Activated CD4-positive, alpha-beta T cell treated with anti-CD3 and anti-CD28 coated beads for 36 hours (primary cell): ENCODE measurements at places on chromosomes 11 and 22. TPM values are rescaled to one million over a fixed set of nuclear protein-coding genes. Genes with fewer than 3 reads are reported as not detected.

DNA sequence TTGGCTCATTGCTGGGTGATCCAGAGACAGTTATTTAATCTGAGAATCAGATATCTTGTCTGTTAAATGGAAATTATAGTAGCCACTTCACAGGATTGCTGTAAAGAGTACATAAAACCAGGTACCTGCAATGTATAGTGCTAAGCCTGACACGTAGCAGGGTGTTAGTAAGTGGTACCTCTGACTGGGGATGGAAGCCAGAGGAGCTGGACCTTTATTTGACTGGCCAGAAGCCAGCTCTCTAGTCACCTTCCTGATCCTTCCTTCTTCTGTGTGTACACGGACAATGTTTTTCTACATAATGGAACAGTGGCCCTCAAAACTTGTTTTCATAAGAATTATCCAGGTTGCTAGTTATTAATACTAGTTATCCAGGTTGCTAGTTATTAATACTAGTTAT, 25.5 kb upstream of the EHF start:
- no peak overlapping the region for H3K4me3 ChIP-seq
- peaks cover 25% of the 10 kb centered on the region for H3K27me3 ChIP-seq
- H3K27ac ChIP-seq: no peak overlapping the region
- peaks cover 8% of the 10 kb centered on the region for H3K4me1 ChIP-seq
- DNase-seq: no peak

- no peak overlapping the region for H3K4me3 ChIP-seq
- peaks cover 12% of the 10 kb centered on the region for H3K27me3 ChIP-seq
- no peaks in the 10 kb centered on the region for H3K36me3 ChIP-seq
- no peak for DNase-seq
- peaks cover 7% of the 10 kb centered on the region for H3K4me1 ChIP-seq
Observed at GRCh38 chr11:1912289-1912878, 7.1 kb upstream of the TNNT3 start.

GRCh38 chr11:83410605-83411565, 124.7 kb upstream of the CCDC90B start:
- no peak for DNase-seq
- no peaks in the 10 kb centered on the region for H3K36me3 ChIP-seq
- no peak overlapping the region for H3K4me3 ChIP-seq
- H3K27me3 ChIP-seq: no peaks in the 10 kb centered on the region
- no peaks in the 10 kb centered on the region for H3K4me1 ChIP-seq

DNA sequence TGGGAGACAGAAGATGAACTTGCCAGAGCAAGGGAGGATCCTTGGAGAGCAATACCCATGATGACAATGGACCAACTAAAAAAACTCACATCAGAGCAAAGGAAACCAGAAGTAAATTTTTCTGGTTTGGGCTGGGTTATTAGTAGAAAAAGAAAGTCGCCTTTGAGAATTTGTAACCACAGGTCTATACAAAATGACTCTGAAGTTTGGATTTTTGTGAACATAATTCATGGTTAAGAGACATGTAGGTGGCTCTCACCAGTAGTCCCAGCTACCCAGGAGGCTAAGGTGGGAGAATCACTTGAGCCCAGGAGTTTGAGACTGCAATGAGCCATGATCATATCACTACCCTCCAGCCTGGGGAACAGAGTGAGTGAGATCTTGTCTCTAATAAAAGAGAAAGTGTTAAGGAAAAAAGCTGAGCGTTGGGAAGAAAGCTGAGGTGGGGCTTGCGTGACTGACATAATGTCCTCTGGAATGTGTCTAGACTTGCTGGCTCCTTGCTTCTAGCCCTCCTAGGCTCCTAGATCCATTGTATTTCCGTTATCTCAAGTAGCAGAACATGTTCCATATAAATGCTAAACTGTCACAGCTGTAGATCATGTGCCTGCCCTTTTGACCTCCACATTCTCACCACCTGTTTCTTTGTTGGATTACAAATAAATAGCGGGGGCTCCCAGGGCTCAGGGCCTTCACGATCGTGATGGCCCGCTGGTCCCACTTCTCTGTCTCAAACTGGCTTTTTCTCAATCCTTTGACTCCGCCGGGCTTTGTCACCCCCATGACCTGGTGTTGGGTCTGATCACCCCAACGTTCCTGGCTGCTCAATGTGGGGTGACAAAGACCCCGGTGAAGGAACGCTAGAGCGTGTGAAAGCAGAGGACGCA, 56.2 kb upstream of the SC5D start:
- peaks cover 20% of the 10 kb centered on the region for H3K27me3 ChIP-seq
- no peak for DNase-seq
- H3K36me3 ChIP-seq: no peaks in the 10 kb centered on the region
- H3K27ac ChIP-seq: no peak overlapping the region

DNA sequence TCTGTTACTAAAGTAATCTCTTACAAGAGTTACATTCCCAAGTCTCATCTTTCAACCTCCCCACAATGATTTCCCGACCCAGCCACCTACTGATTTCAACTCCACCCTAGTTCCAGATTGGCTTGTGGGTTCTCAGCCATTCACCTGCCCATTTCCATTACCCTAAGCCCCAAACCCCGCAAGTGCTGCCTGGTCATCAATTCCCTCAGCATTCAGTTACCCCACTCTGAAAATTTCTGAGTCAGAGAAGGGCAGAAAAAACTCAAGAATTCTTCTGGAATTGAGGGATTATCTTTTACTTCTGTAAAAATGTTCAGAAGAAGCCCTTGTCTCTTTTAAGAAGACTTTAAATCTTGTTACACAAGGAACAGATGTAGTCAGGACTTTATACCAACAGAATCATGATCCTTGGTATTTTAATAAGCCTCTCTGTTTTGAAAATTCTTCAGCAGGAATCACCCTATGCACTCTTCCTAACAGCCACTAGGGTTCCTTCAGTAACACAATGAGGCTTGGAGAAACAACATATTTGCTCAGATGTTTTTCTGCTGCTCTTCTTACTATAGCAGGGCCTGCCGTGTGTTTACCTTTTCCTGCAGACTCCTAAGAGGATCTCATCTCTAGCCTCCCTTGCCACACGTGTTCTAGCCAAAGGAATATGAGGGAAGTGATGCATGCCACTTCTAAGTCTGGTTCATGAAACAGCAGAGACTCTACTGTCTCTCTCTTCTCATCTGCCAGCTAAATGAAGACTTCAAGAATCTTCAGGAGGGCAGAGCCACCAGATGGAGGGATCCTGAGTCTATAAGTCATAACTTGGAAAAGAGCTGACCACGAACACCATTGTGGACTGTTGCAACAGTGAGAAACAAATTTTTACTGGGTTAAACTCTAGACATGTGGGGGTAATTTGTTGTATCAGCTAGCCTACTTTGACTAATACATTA, 29.3 kb upstream of the PAMR1 start:
- H3K4me1 ChIP-seq: no peaks in the 10 kb centered on the region
- no peak overlapping the region for H3K4me3 ChIP-seq
- peaks cover 16% of the 10 kb centered on the region for H3K27me3 ChIP-seq
- no peak overlapping the region for H3K27ac ChIP-seq
- no peak for DNase-seq

FGF3 gene
- not detected for total RNA-seq

DNA sequence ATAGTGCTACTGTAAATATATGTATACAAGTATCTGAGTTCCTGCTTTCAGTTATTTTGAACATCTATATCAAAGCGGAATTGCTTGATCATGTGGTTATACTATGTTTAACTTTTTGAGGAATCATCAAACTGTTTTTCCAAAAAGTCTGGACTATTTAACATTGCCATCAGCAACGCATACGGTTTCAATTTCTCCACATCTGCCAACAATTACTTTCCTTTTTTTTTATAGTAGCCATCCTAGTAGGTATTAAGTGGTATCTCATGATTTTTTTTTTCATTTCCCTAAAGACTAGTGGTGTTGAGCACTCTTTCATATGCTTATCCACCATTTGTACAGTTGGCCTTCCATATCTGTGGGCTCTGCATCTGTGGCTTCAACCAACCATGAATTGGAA, 1.3 kb upstream of the UBE4A start:
- H3K27ac ChIP-seq: peak overlapping the region; percentile 67
- H3K36me3 ChIP-seq: peaks cover 18% of the 10 kb centered on the region
- no peak overlapping the region for H3K4me3 ChIP-seq
- H3K4me1 ChIP-seq: peaks cover 40% of the 10 kb centered on the region

GRCh38 chr11:78072455-78072854, 7.2 kb downstream of the NDUFC2 start:
- peak overlapping the region; percentile 4 for H3K27ac ChIP-seq
- H3K27me3 ChIP-seq: no peaks in the 10 kb centered on the region
- H3K36me3 ChIP-seq: peaks cover 40% of the 10 kb centered on the region
- no peak overlapping the region for H3K4me3 ChIP-seq
